Stimulated activated CD4-positive, alpha-beta T cell treated with anti-CD3 and anti-CD28 coated beads, Interleukin-4, amount 100 ng/mL, for 1 hour (primary cell): ENCODE measurements at places on chromosomes 16 and 17.
A peak's percentile ranks its signal among the peaks of the same experiment; 100 is the strongest.

- peak; percentile 10 for DNase-seq
Observed at GRCh38 chr16:83953796-83954576, 946 bp downstream of the OSGIN1 start.

- no peak for DNase-seq
Observed at GRCh38 chr17:8413328-8413727, 15.7 kb upstream of the RNF222 start.

DNA sequence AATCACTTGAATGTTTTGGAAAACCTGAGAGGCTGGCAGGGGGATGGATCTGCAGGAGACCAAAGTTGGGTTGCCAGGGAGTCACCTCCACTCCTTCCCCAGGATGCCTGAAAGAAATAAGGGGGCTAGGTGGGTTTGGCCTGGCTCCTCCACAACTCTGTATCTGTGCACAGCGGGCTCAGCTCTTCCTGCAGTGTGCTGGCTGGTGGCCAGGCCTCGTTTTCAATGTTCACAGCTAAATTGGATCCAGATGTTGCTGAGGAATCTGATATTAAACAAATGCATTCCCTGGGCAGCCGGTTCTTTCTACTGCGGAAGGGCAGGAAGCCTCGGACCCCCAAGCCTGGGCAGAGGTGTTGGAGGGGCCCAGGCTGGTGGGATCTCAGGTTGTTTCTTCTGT, 106.2 kb downstream of the N4BP1 start:
- no peak for DNase-seq

DNA sequence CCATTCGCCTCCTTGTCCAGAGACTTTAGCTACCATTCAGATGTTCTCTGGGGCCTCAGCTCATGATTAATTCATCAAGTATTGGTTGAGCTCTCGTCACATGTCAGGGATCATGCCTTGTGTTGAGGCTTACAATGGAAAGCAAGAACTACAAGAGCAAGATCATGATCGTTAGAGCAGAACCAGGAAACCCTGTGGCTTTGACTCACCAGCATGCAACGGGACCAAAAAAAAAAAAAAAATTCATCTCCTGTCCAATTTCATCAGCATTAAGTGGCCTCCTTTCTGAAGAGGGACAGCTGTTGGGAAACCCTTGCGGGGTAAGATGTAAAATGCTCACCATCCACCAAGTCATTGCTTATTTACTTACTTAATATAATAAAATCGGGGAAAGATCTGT, 12.1 kb upstream of the USP10 start:
- no peak for DNase-seq

DNA sequence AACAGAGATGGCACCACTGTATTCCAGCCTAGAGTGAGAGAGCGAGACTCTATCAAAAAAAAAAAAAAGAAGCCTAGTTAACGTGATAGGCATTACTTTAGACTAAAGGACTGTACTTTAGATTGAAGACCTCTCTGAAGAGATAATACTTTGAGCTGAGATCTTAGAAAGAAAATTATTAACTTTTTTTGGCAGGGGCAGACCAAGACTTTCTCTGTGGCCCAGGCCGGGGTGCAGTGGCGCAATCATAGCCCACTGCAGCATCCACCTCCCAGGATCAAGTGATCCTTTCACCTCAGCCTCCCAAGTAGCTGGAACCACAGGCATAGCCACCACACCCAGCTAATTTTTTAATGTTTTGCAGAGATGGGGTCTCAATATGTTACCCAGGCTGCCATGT, 75.7 kb upstream of the TNRC6A start:
- no peak for DNase-seq
